Common myeloid progenitor, CD34-positive (primary cell): ENCODE measurements at places on chromosomes 7 and 10.

GRCh38 chr10:6409971-6410643, 170.0 kb downstream of the PRKCQ start:
- H3K36me3 ChIP-seq, result no peaks in the 10 kb centered on the region
- peak; percentile 17 for DNase-seq
- peaks cover 6% of the 10 kb centered on the region for H3K4me1 ChIP-seq
- H3K4me3 ChIP-seq, result no peak overlapping the region

DNA sequence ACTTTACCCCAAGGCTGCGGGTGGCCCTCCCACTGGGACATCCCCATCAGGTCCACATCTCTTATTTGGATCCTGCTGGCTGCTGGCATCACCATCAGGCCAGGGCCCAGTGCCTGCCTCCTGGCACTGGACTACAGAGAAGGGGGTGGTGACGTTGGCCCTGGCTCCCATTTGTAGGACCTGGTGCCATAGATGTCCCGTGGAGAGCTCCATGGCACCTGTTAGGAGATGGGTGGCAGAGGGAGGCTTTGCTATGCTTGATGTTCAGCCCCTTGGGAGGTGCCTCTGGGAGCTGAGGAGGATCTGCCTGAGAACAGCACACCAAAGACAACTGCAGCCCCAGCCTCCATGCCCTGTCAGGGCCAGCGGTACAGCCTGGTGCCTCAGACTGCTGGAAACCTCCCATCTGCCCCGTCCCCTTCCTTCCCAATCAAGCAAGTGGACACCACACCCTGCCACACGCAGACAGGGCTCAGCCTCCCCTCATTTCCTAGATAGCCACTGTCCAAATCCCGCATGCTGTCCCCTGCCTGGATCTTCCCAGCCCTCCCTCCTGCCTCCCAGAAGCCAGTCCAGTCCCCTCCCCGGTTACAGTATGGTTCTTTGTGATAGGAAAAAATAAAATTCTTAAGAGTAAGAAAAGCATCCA, 230.0 kb upstream of the GRB10 start:
- H3K4me1 ChIP-seq, result no peaks in the 10 kb centered on the region
- no peak overlapping the region for H3K4me3 ChIP-seq
- no peak overlapping the region for H3K27ac ChIP-seq
- no peak for DNase-seq
- no peaks in the 10 kb centered on the region for H3K36me3 ChIP-seq

- peaks cover 4% of the 10 kb centered on the region for H3K36me3 ChIP-seq
- H3K27me3 ChIP-seq, result no peaks in the 10 kb centered on the region
- H3K4me3 ChIP-seq, result peak overlapping the region; percentile 80
- peak; percentile 10 for DNase-seq
- no peaks in the 10 kb centered on the region for H3K4me1 ChIP-seq
- H3K27ac ChIP-seq, result peak overlapping the region; percentile 40
Measured at GRCh38 chr7:100157334-100158228, 942 bp downstream of the TRAPPC14 start.

GRCh38 chr10:81306971-81307782, 567.8 kb upstream of the NRG3 start:
- no peaks in the 10 kb centered on the region for H3K27me3 ChIP-seq
- DNase-seq, result no peak
- H3K36me3 ChIP-seq, result no peaks in the 10 kb centered on the region
- no peak overlapping the region for H3K4me3 ChIP-seq
- H3K4me1 ChIP-seq, result no peaks in the 10 kb centered on the region
- H3K27ac ChIP-seq, result no peak overlapping the region
